ENCODE measurements at places on chromosomes 2 and 18.

- no peak for DNase-seq
These were observed 103.1 kb upstream of the APCDD1 start for GRCh38 chr18:10351219-10351818.

- no peak for DNase-seq
These were observed 382.5 kb downstream of the NYAP2 start for GRCh38 chr2:225781991-225782390.

DNA sequence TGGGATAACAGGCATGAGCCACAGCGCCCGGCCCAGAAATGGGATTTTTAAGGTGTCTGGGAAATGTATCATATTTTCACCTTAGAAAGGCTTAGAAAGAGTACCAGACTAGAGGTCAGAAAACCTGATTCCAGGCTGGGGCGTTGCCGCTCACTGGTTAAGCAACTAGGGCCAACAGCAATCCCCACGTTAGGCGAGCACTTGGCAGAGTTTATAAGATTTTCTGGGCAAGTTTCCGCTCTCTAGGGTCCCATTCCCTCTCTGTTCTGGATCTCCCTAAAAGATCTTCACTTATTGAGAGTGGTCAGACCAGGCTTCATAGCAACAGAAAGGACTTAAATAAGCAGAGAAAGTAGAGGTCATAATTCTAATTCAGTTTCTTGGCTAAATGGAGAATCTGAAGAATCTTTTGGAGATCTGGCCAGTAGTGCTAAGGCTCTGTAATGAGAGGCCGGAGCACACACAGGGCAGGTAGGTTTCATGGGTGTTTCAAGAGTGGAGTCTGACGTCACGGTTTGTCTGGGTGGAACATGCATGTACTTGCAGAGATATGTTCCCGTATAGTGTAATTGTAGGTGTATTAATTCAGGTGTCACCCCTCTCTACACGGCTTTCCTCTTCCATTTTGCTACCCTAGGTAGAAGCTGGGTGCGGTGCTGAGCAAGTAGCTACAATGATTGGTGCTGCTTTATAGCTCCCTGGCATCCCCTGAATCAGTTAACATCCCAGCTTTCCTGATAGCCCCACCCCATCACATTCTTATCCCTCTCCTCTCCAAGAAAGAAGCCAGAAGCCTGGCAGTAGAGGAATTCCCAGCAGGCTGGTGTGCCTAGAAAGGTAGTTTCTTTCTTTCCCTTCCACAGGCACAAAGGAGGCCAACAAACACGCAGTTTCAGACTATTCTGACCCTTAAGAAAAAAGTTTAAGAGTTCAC lies 4.4 kb upstream of the SMAD7 start:
- DNase-seq = no peak

GRCh38 chr18:48124857-48125626 lies 194.6 kb upstream of the SMAD2 start:
- no peak for DNase-seq

- no peak for DNase-seq
These were observed 30.4 kb downstream of the MSTN start for GRCh38 chr2:190031969-190032618.

Measured in stimulated activated CD8-positive, alpha-beta memory T cell treated with anti-CD3 and anti-CD28 coated beads, Interleukin-4, amount 100 ng/mL, for 4 hours (primary cell).